ENCODE measurements at places on chromosomes 13 and 19. TPM values are rescaled to one million over a fixed set of nuclear protein-coding genes. Genes with fewer than 3 reads are reported as not detected.

Gene MRPL34
- total RNA-seq = 55.7 TPM

Gene DAPK3
- 269 TPM for total RNA-seq

Gene GYS1
- 358 TPM for total RNA-seq

Gene HIF3A
- total RNA-seq = not detected

Gene ACTL9
- total RNA-seq = not detected

Gene PTGIR
- total RNA-seq = not detected

Gene CCDC70
- total RNA-seq = not detected

Gene TNFRSF19
- 22.7 TPM for total RNA-seq

Gene RUBCNL
- total RNA-seq = 0.26 TPM

Gene GAS6
- 172 TPM for total RNA-seq

Gene TUBB4A
- total RNA-seq = not detected

Gene SH2D3A
- not detected for total RNA-seq

Gene GIPC3
- total RNA-seq = 0.19 TPM

Gene ZNF628
- 12.3 TPM for total RNA-seq

Gene POSTN
- 144 TPM for total RNA-seq

Gene SMAD9
- 1.7 TPM for total RNA-seq

Gene GNG8
- not detected for total RNA-seq

Gene ZNF491
- total RNA-seq = 2.3 TPM

Gene IGSF23
- 5.4 TPM for total RNA-seq

Gene CPB2
- total RNA-seq = not detected
